ENCODE measurements at places on chromosomes 7 and 10. TPM values are rescaled to one million over a fixed set of nuclear protein-coding genes. Genes with fewer than 3 reads are reported as not detected.

DNA sequence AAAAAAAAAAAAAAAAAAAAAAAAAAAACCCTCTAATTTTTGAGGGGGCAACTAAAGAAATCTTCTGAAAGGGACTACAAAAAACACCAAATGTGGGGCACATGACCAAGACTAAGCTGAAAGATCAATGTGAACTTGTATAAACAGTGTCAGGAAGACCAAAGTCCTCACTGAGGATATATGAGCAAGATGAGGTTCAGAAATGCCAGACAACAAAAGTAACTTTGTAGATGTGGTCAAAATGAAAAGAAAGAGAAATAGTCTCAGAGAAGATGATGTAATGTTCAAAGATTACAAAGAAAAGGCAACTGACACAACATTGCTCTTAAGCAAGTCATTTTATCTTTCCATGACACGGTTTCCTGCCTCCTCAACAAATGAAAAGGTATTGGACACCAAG lies 48.7 kb upstream of the PTPRZ1 start:
- DNase-seq = no peak

DNA sequence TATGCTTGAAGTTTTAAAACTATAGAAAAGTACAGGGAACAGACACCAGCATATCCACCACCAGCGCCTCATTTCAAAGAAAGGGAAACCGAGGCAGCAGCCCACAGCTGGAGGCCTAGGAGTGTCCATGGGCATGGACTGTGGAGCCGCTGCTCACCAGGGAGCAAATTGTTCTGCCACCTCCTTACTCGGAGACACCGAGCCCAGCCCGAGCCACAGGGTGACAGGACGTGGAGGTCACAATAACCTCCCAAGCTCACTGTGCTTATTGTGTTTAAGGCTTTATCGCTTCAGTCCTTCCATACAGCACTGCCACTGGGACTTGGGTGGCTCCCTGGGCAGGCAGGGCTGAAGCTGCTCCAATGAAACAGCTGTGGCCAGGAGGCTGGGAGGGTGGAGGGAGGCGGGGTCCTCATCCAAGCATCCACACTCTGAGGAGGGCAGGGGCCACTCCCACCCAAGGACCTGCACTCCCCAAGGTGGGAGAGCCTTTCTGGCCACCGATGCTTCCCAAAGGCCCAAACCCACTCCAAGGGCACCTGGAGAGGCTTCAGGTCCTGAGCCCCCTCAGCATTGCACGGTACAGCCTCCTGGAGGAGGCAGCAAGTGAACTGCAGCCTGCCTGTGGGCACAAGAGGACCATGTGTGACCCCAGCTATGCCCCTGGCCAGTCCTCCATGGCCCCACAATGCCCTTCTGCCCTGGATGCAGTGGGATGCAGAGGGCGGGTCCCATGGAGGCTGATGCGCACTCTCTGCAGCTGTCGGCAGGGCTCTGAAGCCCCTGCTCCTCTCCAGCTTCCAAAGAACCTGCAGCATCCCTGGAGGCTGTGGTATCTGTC lies 38.7 kb upstream of the RET start:
- DNase-seq = no peak

- DNase-seq = no peak
Measured at GRCh38 chr7:4655311-4655710, 26.8 kb upstream of the FOXK1 start.

GRCh38 chr10:94010886-94011285 lies 17.2 kb downstream of the PLCE1 start:
- no peak for DNase-seq

DNA sequence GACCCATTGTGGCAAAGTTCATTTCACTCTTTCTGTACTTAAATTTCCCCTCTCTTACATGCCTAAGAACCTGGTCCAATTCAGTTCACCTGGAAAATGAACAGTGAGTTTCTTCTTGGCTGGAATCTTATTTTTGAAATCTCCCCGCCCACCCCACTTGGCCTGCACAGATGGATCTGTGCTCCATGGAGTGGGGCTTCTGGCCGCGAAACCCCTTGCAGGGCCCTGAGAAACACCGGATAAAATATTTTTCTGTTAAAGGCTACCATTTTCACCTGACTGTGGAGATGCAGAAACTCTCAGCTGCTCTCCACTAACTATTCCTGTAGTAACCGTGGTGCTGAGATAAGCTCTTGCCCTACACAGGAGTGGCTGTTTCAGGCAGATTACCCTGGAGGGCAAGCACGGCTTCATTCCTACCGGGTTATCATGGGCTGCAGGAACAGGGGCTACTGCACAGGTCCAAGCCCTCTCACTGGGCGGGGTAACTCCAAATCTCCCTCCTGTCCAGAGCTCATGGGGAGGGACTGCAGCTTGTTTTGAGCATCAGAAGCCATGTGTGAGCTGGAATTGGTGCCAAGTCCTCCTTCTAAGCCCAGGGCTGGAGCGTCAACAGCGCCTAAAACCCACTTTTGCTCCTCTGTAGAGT lies 118.9 kb downstream of the PRPF18 start:
- no peak for DNase-seq

FIS1 gene
- 384 TPM for total RNA-seq

All from HT-29 (cell line).